Stimulated activated CD8-positive, alpha-beta memory T cell treated with anti-CD3 and anti-CD28 coated beads, Interleukin-7, amount 100 ng/mL, for 1 hour (primary cell): ENCODE measurements at places on chromosomes 11 and 22.

DNA sequence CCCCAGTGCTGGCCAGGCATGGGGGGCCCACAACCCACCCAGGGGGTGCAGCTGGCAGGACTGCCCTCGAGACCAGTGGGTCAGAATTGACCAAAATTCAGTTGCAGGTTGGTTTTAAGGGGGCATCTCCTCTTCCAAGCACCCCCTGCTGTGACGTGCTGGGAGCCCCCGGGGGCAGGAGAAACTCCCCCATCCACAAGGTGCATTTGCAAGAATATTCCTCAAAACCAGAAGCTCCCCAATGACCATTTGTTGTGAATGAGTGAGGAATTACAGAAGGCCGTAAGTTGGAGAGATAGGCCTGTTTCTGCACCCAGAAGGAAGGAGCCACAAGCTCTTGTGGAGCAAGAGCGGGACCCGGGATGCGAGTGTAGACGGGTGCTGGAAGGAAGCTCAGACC is 414.5 kb downstream of the BRD1 start:
- DNase-seq = no peak

GRCh38 chr11:122215244-122215992 is 99.4 kb upstream of the BLID start:
- DNase-seq = no peak

DNA sequence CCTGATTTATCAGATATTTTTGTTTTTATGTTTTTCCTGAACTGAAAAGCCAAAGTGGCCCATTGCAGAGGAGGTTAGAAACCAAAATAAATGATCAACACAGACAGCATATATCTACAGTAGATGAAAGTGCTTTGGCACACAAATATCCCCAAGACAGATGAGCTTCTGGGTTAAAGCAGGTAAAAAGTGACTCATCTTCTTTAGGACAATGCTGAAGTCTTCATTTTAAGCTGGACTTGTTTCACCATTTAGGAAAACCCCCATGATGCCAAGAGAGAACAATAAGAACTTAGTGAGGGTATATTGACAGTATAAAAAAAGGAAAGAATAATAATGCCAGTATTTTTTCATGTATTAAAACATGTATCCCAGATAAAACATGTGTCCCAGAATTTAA is 100.8 kb upstream of the OR9G4 start:
- no peak for DNase-seq

- DNase-seq = no peak
These were observed 41.4 kb upstream of the CCDC34 start for GRCh38 chr11:27404427-27404826.

GRCh38 chr11:67119585-67120391 is 725 bp downstream of the KDM2A start:
- DNase-seq = no peak

- no peak for DNase-seq
These were observed 192.8 kb upstream of the MTNR1B start for GRCh38 chr11:92776676-92777075.

DNA sequence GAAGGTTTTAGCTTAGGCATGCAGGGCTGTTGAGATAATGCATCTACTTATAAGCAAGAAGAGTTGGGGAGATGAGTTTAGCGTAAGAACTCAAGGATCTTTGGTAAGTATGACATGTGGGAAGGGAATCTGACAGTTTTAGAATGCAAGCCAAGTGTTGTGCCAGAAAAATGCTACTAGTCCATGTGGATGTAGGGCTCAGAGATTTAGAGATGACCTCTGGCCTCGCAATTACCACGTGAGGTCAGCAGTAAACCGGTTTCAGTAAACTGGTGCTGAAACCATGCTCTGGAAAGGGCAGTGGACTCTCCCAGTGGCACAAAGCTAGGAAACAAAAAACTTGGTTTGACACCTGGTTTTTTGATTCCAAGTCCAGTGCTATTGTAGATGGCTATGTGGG is 18.9 kb downstream of the MRPL16 start:
- DNase-seq = no peak

DNA sequence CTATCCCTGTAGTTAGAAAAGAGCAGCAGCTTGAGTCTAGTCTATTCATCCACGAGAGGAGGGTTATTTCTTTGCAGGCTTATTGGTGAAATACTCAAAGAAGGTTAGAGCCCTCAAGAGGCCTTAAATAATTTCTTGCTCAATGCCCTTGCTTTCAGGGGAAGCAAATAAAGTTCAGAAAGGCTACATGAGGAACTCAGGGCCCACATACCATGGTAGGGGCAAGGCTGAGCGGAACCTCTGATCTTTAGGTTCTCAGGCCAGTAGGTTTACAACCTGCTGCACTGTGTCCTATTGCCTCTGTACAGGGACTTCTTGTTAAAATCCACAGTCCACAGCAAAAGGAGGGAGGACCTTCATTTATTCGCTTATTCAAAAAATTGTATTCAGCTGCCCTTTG is 101.7 kb downstream of the ADAMTS15 start:
- DNase-seq = no peak

- no peak for DNase-seq
These were observed 65.1 kb upstream of the SLC35C1 start for GRCh38 chr11:45739866-45740265.

GRCh38 chr11:73976451-73977151 is 6.0 kb downstream of the UCP2 start:
- no peak for DNase-seq

DNA sequence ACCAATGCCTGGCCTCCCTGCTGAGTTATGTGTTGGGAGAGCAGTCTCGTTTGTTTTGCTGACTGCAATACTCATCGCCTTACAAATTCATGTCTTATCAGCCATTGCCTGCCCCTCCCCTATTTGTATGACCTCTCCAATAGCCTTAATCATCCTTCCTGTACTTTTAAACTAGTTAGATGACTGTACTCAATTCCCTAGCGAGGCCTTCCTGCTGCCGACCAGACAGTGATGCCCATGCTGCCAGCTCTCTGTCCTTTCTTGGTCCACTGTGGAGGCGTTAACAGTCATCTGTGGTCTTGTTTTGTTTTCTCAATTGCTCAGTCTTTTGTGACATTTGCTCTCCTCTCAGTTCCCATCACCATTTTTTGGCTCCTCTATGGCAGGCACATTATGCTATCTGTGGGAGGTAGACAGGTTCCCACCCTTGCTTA is 20.3 kb upstream of the YPEL1 start:
- no peak for DNase-seq

- no peak for DNase-seq
These were observed 78.6 kb upstream of the GRK3 start for GRCh38 chr22:25485626-25486545.

DNA sequence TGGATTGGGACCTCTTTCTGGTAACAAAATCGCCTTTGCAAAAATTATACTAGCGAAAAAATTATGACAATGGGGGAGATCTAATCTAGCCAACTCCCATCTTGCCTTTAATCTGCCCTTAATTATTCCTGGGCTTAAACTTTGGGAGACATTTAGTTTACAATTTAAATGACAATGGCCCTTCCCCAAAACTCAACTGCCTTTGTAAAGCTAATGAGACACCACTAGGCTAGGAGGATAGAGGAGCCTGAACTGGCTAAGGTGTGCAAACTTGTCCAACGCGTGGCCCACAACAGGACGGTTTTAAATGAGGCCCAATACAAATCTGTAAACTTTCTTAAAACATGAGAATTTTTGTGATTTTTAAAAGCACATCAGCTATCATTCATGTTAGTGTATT is 67.3 kb downstream of the RSF1 start:
- DNase-seq = no peak

- no peak for DNase-seq
These were observed 1.8 kb downstream of the ST3GAL4 start for GRCh38 chr11:126357055-126357962.

GRCh38 chr11:96794152-96794551 is 404.3 kb downstream of the JRKL start:
- no peak for DNase-seq

DNA sequence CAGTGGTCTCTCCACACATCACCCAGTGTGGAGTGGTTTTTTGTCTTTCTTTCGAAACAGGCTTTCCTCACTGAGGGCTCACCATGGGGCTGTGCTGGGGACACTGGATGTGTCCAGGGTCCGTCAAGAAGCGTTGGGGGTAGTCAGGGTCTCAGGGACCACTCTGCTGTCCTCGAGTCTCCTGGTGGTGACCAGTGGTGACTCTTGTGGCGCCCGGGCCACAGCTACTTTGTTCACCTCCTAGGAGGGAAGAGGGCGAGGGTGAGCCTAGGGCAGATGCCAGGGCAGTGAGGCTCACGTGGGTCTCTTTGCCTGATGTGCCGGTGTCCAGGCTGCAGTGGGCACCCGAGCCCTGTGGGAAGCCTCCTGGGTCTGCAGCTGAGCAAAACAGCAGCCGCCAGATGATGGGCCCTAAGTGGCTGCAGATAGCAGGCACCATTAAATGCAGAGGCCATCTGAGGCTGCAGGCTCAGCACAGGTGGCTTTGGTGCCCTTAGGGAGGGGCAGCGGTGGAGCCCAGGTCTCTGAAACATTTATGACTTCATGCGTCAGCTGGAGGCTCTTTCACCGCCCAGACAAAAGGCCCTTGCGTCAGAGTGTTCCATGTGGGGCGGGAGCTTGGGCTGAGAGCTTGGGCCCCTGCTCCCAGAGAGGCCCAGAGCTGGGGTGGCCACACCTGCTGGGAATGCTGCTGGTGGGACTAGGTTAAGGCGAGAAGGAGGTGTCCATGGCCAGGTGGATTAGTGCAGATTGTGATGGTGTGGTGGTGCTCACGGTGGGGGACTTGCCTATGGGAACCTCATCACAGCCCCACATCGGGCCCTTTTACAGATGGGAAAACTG is 29.5 kb downstream of the KCNQ1 start:
- DNase-seq = no peak
